ENCODE measurements at places on chromosomes 1 and 21.

- no peak for DNase-seq
Measured at GRCh38 chr1:178580096-178580495, 67.2 kb downstream of the TEX35 start.

GRCh38 chr1:222099746-222100145, 357.9 kb upstream of the DUSP10 start:
- DNase-seq, result no peak

GRCh38 chr1:33296824-33297223, 24.1 kb downstream of the A3GALT2 start:
- no peak for DNase-seq

DNA sequence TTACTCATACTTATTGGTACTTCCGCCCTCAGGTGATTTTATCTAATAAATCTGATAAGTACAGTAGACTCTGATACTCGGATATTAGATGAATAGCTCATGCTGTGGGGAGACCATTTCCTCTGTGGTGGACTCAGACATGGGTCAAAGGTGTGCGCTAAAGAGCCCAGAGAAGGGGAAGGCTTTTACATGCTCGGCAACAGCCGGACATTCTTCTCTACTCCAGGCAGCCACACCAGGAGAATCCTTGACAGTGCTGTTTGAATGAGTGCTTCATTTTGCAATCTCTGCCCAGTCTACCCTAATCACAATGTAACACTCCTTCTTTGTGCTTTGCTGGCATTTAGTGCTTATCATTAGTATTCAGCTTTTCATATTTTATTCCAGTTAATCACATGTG, 322.2 kb upstream of the USP25 start:
- no peak for DNase-seq

DNA sequence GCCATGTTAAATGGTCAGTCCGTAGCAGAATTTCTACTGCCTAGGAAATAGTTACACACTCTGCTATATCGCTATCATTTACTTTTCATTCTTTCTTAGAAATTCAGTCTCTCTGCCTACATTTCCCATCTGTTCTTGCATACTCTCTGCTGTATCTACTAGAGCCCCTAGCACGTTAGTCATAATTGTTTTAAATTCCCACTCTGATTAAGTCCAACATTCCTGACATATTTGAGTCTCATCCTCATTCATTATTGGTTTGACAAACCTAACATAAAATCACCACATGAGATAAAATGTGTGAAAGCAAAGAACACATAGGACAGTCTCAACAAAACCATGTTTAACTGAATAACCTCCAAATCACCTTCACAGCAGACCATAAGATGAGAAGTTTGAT, 513.6 kb downstream of the PLPP3 start:
- DNase-seq, result no peak

DNA sequence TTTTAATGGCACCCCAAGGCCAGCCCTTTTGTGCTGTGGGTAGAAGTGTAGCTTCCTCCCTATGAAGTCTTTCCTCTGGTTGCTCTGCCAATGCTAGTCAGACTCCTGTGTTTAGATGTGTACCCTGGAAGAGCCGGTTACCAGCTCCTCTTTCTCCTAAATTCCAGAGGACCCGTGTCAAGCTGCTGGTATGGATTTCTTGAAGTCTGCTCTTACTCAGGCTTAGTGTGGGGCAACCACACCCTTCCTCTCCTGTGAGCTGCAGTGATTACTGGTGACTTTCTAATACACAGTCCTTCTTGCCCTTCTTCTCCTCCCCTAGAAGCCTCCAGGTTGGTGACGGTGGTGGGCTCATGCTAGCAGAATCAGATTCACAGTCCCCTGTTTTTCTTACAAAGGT, 74.1 kb upstream of the AKT3 start:
- no peak for DNase-seq

DNA sequence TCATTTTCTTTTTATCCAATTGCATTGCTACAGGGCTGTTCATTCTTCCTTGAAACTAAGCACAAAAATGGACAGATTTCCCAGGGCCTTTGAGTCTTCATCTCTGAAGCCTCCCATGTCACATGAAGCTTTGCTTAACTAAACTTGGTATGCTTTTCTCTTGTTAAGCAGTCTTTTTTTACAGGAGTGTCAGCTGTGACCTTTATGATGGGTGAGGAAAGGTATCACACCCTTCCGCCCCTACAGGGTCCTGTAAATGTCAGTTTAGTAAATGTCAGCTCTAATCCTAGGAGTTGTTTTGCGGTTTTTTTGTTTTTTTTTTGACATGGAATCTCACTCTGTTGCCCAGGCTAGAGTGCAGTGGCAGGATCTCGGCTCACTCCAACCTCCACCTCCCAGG, 2.6 kb upstream of the AGTRAP start:
- DNase-seq, result no peak

- DNase-seq, result no peak
Measured at GRCh38 chr1:32891241-32891570, 4.9 kb downstream of the HPCA start.

- peak; percentile 52 for DNase-seq
Measured at GRCh38 chr1:27383039-27383605, at the start of gene CD164L2. CD164L2 (minus strand) TSS chr1:27383333; CDS start chr1:27383239, 94 bp downstream.

DNA sequence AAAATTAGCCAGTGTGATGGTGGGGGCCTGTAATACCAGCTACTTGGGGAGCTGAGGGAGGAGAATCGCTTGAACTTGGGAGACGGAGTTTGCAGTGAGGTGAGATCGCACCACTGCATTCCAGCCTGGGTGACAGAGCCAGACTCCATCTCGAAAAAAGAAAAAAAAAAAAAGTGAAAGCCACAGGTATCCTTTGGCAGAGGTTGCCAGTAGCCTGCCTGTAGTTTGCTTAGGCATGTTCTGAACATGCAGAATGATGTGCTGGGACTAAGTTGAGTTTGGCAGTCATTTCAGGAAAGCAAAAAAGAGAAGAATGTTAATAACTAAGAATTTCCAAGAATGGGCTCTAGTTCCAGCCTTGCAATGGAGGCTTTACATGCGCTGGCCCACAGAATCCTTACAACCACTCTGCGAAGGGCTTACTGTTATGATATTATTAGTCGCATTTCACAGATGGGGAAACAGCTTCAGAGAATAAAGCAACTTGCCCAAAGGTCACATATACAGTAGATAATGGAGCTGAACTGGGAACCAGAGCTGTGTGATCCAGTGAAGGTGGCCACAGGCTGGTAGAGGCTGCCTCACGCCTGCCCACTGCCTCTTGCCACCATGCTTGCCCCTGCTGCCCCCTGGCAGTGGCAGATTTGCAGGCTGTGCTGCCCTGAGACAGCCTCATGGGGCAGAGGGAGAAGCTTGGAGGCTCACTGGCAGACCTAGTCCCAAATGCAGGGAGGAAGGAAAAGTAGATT, 66.5 kb upstream of the LYST start:
- DNase-seq, result no peak

DNA sequence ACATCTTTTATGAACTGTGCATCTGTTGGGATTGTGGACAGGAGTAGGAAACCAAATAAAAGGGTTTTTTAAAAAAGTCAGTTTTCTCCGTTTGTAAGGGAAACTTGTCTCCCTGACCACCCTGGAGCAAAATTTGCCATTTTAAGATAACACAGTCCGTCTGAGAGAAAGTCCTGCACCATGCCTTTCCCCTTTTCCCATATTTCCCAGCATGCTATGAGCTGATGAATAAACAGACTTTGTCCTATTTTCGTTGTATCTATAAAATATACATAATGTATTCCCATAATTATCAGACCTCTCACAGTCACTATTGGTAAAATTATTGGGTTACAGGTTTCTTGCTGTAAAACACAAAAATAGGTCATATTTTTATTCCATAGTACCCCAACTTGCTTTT, 1.7 kb upstream of the AKT3 start:
- no peak for DNase-seq

- no peak for DNase-seq
Measured at GRCh38 chr1:234897754-234898454, 230.7 kb downstream of the TOMM20 start.

DNA sequence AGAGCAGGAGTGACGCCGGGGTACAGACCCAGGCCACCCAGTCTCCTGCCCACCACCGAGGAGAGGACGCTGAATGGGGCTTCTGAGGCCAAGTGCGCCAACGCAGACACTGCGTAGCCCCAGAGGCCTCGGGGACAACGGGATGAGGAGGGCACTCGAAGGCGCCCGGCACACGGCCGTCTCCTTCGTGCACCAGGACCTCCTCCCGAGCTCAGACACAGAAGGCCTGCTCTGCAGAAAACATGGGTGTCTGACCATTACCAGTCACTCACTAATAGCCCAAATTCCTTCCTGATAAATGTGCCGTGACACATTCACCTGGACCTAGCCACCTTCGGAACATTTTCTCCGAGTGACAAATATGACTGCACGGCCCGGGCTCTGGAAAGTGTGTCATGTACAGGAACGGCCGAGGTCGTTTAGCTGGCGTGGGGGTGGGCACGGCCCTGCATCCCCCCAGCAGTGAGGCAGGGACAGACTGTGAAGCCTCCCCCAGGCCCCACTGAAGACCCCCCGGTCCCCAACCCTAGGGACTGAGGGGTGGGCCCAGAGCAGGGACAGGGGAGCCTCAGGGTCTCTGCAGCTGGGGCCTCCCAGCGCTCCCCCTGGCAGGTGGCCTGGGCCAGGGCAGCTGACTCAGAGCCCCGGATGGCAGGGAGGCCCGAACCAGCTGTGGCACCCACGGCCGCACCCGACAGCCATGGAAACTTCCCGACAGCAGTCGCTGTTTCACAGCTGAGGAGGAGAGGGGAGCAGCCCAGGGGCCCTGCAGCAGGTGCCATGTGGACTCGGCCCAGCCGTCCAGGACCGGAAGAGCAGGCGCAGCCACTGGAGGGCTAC, 16.7 kb upstream of the COL6A2 start:
- no peak for DNase-seq

DNA sequence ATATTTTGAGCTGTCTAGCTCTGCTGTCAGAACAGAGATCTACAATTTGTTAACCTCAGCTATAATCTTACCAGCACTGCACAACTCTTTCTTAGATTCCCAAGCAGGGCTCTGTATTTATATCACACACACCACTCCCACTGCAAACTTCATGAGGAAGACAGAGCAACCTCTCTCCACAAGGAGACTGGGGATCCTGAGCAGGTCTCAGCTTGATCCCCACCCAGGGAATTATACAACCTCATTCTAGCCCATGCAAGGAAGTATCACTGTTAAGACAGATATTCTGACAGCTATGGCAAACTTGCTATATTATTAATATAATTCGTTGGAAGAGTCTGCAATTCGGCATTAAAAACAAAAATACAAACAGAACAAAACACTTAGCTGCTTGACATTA, 40.4 kb downstream of the EGLN1 start:
- DNase-seq, result no peak

- no peak for DNase-seq
Measured at GRCh38 chr1:145729666-145730436, 10.6 kb downstream of the CD160 start.

GRCh38 chr1:198699167-198700015, 60.6 kb downstream of the PTPRC start:
- peak; percentile 61 for DNase-seq

DNA sequence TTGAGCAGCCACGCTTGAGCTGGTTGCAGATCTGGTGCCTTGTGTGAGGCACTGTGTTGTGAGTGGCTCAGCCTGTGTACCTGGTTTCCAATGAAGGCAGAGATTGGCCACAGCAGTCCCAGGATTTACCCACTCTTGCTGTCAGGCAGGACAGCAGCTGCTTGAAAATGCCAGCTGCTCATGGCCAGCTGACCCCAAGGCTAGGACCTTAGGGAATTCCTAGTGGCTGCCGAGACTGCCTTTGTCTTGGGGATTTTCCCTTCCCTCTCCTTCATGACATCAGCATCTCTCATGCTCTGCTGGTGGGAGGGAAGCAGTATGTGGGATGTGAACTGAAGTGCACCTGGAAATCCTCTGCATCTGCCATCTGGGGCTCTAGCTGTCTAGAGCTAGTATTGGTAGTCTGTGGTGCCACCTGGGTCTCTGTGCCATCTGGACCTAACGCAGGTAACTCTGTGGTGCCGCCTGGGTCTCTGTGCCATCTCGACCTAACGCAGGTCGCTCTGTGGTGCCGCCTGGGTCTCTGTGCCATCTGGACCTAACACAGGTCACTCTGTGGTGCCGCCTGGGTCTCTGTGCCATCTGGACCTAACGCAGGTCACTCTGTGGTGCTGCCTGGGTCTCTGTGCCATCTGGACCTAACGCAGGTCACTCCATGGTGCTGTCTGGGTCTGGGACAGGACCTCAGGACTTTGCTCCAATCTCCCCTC, 3.8 kb upstream of the LRRC47 start:
- DNase-seq, result no peak

GRCh38 chr1:201566933-201567801, 28.2 kb downstream of the NAV1 start:
- DNase-seq, result no peak

GRCh38 chr1:9110669-9111356, 18.1 kb downstream of the GPR157 start:
- peak; percentile 85 for DNase-seq

GRCh38 chr1:207032528-207033017, at the start of gene C1orf116:
C1orf116 (minus strand) TSS chr1:207032756; CDS start chr1:207027598, 5,158 bp downstream.
- no peak for DNase-seq

- DNase-seq, result no peak
Measured at GRCh38 chr1:95407131-95407885, 173.3 kb downstream of the RWDD3 start.

GRCh38 chr1:29592731-29593130, 356.4 kb downstream of the PTPRU start:
- no peak for DNase-seq

GRCh38 chr1:24955161-24955560, 25.1 kb upstream of the RUNX3 start:
- DNase-seq, result peak; percentile 41

- no peak for DNase-seq
Measured at GRCh38 chr1:64550510-64550909, 80.6 kb downstream of the CACHD1 start.

DNA sequence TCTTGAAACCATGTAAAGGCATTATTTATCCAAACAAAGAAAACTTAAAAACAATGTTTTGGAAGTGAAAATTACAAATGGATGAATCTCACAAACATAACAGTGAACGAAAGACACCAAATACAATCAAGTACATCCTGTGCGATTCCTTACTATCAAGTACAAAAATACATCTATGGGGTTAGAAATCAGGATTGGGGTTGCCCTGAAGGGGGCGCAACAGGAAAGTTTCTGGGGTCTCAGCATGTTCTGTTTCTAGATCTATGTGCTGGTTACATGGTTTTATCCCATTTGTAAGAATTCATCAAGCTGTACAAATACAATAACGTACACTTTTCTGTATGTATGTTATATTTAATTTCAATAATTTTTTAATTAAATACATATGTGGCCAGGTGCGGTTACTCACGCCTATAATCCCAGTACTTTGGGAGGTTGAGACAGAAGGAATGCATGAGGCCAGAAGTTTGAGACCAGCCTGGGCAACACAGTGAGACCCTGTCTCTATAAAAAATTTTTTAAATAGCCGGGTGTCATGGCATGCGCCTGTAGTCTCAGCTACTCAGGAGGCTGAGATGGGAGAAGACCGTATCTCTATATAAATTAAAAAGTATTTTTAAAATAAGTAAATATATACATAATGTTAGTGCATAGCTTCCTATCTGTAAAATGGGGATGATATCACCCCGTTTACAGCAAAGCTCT, 121.5 kb upstream of the SOD1 start:
- DNase-seq, result no peak

Data from T-helper 9 cell (primary cell).